ENCODE measurements at places on chromosomes 1 and 21. TPM values are rescaled to one million over a fixed set of nuclear protein-coding genes. Genes with fewer than 3 reads are reported as not detected.

Gene ADAMTS4
- total RNA-seq, result 0.58 TPM

- DNase-seq, result no peak
These were observed 2.5 kb downstream of the EIF4G3 start for GRCh38 chr1:21174230-21174629.

Gene EXO5
- total RNA-seq, result 14.7 TPM

GRCh38 chr1:203405703-203406438 lies 54.9 kb upstream of the FMOD start:
- no peak for DNase-seq

GRCh38 chr1:31505911-31506497 lies 70.3 kb upstream of the TINAGL1 start:
- DNase-seq, result no peak

DNA sequence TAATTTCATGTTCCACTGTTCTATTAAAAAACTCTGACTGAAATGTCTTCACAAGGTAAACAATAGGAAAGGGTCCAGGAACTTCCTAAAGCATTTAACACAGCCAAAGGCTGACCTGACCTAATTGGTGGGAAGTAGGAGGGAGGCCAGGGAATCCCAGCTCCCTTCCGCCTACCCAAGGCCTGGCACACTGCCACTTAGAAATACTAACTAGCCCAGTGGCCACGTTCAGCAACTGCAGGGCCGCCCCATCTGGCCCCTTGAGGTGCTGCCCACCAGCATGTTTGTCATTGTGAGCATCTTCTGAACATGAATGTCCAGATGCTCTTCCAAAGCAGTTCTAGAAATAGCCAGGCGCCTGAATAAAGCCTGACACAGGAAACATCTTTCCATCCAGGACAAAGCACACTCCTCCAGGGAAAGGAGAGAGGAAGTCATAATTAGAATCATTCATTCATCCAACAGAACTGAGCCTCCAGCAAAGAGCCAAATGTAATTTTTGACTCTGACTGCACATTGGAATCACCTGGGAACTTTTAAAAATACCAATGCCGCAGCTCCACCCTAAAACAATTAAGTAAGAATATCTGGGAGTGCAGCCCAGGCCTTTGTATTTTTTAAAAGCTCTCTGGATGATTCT lies 44.6 kb upstream of the BCL9 start:
- DNase-seq, result no peak

DNA sequence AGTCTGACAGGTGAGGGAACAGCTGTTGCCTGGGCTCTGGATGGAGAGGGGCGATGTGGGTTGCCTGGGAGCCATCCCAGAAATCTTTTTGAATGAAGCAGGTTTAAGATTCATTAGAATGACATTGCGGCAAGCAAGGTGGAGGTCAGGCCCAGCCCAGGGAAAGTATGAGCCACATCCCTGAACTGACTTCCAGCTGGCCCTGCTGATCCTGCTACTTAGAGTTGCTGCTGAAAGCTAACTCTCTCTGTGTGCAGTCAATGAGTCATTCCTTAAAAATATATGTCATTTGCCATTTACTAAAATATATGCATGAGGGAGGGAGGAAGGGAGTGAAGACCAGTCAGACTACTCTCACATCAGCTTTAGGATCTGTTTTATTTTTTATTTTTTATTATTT lies 54.3 kb upstream of the RAB3GAP2 start:
- no peak for DNase-seq

Gene XKR8
- 8.9 TPM for total RNA-seq

Gene RGSL1
- not detected for total RNA-seq

DNA sequence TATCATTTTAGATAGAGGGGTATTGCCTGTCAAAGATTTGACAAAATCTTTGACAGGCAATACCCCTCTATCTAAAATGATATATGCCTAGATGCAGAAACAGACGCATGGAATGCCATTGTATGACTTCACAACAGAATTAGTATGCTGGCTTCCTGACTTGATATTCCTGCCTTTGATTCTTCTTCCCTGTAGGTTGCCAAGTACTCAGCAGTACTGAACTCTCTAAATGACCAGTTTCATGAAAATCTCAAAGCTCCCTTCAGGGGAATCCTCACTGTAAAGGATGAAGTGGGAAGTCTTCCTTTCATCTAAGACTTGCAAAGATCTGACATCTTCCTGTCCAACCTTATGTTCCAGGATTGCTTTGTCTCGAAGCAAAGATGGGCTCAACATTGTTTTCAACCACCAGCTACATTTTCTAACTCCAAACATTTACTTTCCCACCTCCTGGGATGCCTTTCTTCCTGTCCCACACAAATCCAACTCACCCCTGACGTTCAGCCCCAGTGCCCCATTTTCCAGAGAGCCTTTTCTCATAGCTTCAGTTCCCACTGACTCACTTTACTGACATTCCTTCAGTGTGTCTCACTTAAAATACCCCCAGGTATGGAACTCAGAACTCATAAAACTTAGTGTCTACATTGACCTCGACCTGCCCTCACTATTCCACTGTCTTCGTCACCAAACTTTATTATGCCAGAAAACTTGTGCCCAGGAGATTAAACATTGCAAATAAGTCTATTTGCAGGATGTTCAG lies 67.3 kb upstream of the KCNJ6 start:
- no peak for DNase-seq

Gene FMN2
- total RNA-seq, result not detected

DNA sequence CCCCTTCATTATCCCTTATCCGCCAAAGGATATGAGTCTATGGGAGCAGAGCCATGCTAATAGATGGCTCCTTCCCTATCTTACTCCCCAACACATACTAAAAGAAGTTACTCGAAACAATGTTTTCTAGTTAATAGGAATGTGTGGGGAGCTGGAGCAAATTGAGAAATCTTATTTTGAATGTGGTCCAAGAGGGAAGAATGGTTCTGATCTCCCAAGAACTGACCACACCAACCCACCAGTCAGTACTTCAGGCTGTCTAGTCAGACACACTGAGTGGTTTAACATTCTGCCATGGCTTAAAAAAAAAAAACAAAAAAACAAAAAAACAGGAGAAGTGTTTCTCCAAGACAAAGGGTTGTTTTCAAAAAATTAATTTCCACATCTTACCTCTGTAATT lies 31.5 kb upstream of the DNASE2B start:
- DNase-seq, result no peak

Gene LIN9
- 10.7 TPM for total RNA-seq

DNA sequence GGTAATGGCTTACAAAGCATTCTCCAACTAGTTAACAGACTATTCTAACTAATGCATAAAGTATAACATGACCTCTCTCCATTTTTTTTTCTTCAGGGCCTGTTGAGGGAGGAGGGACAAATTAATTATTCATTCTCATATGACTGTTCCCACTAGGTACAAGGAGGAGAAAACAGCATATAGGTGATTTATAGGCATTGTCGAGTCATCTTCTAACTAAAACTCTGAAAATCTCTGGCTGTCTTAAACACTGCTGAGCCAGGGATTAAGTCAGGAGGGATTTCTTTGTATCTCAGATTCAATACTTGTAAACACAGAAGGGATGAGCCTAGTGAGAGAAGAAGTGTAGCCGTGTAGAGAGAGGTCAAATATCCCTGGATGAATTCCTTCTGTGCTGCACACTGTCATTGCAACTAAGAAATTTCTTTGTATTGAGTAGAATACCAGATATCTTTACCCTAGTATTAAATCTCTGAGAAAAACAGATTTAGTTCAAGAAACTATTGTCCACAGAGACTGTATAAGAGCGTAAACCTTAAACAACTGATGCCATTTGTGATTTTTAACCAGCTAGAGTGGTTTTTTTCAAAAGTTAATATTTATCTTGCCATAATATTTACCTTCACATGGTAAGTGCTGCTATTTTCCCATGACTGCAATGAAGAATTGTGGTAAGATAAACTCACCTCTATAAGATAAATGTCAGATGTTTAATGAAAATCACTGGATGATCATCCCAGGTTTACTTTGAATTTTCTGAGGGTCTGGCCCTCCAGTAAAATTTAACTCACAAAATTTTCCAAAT lies 465.3 kb downstream of the RWDD3 start:
- DNase-seq, result no peak

GRCh38 chr1:214021321-214021720 lies 33.5 kb downstream of the PROX1 start:
- DNase-seq, result no peak

DNA sequence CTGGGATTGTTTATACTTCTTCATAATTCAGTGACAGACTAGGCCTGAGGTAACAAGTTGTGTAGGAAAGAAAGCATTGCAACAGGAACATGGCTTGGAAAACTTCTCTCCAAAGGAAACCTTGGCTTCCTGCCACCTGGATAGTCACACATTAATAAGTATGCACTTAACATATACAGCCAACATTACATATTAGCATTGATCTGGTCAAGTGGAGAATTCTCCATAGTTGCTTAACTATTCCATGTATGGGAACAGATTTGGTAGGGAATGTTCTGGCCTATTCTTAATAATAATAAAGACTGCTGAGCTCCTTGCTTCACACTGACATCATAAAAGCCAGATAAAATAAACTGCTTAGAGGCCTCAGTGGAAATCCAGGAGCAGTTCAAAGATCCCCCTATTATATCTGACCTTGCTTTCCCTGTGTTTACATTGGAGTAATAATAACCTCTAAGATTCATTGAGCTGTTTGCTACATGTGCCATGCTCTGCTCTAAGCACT lies 27.2 kb upstream of the NFIA start:
- no peak for DNase-seq

Data from CD8-positive, alpha-beta memory T cell (primary cell).